ENCODE measurements at places on chromosomes 4 and X. TPM values are rescaled to one million over a fixed set of nuclear protein-coding genes. Genes with fewer than 3 reads are reported as not detected.

Gene LNX1
- 5.1 TPM for total RNA-seq

Gene SMIM10
- total RNA-seq, result 2.3 TPM

Gene GDPD2
- not detected for total RNA-seq

Gene ZMAT1
- total RNA-seq, result 0.12 TPM

Gene C4orf50
- total RNA-seq, result not detected

Gene F11
- not detected for total RNA-seq

Gene MND1
- 0.35 TPM for total RNA-seq

Gene ZNF595
- total RNA-seq, result 10.2 TPM

Gene SMIM10L2A
- total RNA-seq, result 0.35 TPM

Gene PITX2
- 1.1 TPM for total RNA-seq

Gene TLR2
- 0.12 TPM for total RNA-seq

Gene NWD2
- not detected for total RNA-seq

Gene PCSK1N
- total RNA-seq, result 0.15 TPM
